ENCODE measurements at places on chromosomes 7 and 10.
A peak's percentile ranks its signal among the peaks of the same experiment; 100 is the strongest.

GRCh38 chr7:33959676-33960075 lies 54.3 kb downstream of the BMPER start:
- no peak for DNase-seq

GRCh38 chr10:119540038-119540437 lies 2.5 kb downstream of the RGS10 start:
- DNase-seq = no peak

DNA sequence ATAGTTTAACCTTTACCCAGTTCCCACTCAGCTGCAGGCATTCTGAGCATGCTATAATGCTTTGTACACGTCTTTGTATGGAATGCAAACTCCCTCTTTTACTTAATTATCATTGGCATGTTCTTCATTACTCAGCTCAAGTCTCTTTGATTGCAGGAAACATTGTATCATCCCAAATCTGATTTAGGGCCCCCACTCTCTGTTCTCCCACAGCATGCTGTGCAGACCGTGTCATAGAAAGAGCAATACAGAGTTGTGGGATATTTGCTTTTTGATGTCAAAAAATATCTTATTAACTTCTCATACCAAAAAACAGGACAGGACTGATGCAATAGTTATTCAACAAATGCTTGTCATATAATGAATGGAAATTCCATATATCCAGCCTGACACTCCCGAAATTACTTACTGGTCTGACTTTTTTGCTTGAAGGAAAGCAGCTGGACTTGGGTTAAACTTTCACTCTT lies 1081.5 kb upstream of the C7orf33 start:
- DNase-seq = no peak

- DNase-seq = no peak
Measured at GRCh38 chr10:110074758-110075671, 67.2 kb downstream of the ADD3 start.

DNA sequence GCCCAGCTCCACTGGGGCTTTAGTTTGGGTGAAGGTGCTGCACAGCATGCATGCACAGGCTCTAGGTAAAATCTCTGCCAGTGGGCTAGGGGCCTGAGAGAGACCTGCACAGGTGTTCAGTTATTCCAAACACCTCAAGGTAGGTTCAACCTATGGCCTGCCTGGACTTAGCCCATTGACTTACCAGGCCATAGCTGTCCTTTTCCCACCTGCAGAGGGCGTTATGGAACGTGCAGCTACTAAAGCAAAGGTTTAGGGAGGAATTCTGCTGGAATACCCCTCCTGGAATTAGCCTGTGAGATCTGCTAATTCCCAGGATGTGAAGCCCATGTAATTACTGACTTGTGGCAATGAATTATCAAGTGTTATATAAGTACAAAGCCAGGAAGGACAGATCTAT lies 3.6 kb downstream of the VWC2 start:
- DNase-seq = peak; percentile 58

- no peak for DNase-seq
Measured at GRCh38 chr7:27207348-27207985, 7.6 kb upstream of the HOXA13 start.

DNA sequence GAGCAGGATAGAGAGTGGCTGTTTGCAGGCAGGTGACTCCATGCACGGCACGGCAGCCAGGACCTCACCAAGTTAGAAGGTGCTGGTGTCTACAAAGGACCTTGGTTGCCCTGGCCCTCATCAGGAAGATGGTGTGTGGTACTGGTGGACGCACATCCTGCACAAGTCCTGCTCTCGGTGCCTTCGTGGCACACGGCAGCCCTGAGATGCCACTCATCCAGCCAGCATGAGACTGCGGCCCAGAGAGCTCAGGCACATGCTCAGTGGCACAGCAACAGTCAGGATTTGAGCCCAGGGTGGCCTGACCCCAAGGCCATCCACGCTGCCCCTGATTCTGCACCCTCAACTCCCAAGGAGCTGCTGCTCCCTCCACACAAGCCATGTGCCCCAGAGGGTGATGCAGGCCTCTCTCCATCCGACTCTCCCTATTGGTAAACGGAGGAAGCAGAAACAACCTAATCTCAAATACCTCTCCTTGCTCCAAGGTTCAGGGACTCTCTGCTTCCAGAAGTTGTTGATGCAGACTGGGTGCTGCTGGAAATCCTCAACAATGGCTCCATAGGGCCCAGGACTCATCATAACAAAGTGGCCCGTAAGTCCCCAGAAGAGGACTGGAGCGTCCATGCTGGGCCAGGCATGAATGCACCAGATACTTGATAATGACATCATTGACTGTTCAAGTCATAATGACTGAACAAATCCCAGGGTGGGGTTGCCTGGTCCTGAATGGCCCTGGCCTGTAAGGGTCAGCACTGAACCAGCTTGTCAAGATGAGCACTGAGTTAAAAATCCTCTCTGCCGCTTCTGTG lies 93.6 kb downstream of the ARHGAP22 start:
- DNase-seq = peak; percentile 32

DNA sequence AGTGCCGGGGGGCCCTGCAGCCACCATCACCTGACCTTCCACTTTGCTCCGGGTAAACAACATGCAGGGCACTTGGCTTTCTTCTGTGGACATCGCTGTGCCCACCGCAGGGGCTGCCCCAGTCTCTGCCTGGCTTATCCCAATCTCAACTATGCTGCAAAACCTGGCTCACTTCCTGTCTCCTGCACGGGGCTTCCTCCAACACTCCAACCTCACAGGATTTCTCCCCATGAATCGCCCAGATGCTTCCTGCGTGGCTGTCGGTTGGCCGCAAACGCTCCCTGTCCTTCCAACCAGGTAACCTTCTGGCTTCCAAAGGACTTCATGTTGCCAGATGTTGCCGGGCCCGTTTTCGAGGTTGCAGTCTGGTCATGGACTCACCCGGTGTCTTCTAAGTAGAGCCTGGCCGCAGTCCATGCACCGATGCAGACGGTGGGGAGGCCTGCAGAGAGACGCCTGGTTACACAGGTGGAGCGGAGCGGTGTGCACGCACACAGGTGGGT lies 109.0 kb downstream of the VIPR2 start:
- no peak for DNase-seq

- DNase-seq = no peak
Measured at GRCh38 chr7:47619806-47620205, 37.9 kb upstream of the TNS3 start.

GRCh38 chr10:120517196-120517595 lies 60.2 kb downstream of the PLPP4 start:
- no peak for DNase-seq

DNA sequence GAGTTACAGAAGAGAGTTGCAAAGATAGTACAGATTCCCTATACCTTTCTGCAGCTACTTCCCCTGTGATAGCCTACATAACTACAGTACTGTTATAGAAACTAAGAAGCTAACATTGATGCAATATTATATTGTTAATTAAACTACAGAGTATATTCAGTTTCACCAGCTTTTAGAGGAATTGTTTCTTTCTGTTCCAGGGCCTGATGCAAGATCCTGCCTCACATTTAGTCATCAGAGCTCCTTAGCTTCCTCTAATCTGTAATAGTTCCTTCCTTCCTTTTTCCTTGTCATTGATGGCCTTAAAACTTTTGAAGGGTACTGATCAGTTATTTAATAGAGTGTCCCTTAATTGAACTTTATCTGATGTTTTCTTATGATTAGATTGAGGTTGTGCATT lies 56.8 kb downstream of the SDHAF3 start:
- DNase-seq = no peak

DNA sequence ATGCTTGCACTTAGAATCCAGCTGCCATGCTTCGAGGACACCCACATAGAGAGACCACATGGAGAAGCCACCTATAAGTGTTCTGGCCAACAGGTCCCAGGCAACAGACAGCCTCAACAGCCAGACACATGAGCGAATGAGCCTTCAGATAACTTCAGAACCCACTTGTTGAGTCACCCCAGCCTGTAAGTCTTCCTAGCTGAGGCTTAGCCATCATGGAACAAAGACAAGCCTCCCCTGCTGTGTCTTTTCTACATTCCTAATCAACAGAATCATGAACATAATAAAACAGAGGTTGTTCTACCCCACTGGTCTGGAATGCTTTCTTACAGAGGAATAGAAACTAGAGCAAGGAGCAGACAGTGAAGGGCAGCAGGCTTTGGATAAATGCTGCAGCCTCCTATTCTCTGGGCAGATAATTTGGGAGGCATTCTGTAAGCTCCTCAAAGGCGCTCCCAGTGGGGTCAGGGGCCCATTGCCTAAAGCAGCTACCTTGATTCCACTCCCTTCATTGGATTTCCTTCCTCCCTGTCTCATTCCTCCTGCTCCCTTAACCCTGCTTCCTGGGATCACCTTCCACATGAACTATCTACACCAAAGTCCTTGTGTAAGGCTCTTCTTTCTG lies 4.6 kb downstream of the TLL2 start:
- DNase-seq = no peak

DNA sequence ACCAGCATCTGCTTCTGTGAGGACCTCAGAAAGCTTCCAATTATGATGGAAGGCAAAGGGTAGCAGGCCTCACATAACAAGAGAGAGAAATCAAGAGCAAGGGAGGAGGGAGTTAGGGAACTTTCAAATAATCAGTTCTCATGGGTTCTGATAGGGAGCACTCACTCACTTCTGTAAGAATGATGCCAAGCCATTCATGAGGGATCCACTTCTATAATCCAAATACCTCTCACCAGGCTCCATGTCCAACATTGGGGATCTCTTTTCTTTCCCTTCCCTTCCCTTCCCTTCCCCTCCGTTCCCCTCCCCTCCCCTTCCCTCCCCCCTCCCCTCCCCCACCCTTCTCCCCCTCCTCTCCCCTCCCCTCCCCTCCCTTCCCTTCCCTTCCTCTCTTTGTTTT lies 884.6 kb upstream of the GHITM start:
- DNase-seq = no peak

DNA sequence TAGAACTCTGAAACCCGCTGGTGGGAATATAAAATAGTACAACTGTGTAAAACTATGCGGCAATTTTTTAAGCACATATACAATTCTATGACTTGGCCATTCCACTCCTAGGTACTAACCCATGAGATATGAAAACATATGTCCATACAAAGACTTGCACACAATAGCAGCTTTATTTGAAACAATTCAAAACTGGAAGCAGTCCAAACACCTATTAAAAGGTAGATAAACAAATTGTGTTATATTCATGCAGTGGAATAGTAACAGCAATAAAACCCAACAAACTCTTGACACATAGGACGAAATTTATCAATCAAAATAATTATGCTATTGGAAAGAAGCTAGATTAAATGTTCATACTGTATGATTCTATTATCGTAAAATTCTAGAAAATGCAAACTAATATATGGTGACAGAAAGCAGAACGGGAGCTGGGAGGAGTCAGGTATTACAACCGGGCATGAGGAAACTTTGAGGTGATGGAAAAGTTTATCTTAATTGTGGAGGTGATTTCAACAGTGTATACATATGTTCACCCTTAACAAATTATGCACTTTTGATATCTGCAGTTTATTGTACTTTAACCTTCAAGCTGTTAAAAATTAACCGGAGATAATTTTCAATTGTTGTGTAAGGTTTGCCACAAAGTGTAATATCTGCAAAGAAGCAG lies 803 bp upstream of the STK31 start:
- DNase-seq = no peak

DNA sequence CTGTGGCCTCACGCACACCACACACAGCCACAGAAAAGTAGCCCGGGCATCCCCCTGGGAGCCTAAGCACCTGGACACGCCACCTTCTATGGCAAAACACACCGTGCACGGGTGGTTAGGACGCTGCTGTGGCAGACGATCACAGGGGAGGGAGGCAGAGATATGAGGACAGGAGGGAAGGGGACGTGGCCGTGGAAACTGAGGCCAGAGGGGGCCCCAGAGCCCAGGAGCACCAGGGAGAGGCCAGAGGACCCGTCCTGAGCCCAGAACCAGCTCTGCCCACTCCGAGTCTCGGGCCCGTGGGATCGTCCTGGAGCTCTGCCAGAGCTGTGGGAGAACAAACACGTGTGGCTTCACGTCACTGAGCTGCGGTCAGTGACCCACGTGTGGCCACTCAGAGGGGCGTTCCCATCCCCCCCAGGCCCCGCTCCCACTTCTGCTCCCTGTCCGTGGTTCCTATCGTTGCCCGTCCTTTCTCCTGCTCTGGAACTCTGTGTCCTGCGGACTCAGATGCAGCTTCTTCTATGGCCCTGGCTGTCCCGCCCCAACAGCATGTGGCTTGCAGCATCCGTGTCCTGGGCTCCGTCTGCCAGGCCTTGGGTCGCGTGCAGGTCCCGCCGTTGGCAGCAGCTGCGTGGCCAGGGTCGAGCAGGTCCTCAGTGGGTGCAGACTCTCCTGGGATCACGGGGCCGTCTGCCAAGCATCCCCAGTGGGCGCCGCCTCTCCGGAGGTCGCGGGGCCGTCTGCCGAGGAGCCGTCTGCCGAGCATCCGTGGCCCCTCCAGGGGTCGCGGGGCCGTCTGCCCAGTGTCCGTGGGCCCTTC lies 31.0 kb downstream of the GET4 start:
- DNase-seq = no peak

DNA sequence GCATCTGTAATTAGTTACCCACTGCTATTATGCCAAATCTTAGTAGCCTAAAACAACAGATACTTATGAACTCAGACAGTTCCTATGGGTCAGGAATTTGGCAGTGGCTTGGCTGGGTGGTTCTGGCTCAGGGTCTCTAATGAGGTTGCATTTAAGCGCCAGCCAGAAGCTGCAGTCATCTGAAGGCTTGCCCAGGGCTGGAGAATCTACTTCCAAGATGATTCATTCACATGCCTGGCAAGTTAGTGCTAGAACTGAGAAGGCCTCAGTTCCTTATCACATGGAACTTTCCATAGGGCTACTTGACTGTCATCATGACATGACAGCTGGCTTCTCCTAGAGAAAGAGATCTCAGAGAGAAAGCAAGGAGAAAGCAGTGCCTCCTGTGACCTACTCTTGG lies 121.3 kb downstream of the AVL9 start:
- DNase-seq = no peak

DNA sequence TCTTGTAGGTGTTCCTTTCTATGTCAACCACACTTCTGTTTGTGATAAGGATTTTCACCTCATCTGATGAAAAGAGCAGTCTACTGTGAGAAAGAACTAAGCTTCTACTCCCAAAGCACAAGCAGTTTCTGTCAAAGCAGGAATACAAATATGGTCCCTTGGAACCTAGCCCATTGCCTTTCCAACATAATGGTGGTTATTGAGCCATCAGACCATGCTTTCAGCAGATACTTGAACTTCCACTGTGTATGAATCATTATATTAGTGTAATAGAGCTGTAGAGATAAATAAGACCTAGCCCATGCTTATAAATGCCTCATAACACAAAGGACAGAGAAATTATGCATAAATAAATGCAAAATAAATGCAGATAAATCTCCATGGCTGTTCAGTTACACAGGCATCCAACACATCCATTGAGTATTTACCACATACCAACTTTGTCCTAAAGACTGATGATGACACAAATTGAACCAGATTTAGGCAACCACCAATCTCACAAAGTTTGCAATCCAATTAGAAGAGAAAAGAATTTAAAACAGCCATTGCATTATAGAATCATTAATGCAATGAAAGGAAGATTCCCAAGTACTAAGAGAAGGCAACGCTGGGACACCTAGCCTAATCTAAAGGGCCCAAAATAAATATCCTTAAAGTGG lies 729.4 kb upstream of the C7orf33 start:
- DNase-seq = no peak

GRCh38 chr10:131650169-131650705 lies 250.6 kb upstream of the PPP2R2D start:
- DNase-seq = peak; percentile 41

GRCh38 chr7:130454959-130455358 lies 14.1 kb upstream of the CEP41 start:
- no peak for DNase-seq

Data from ecto neural progenitor cell (in vitro differentiated cells).